ENCODE measurements at places on chromosomes 7 and 10.

GRCh38 chr10:28685717-28686116 is 8.4 kb downstream of the BAMBI start:
- DNase-seq, result no peak

- DNase-seq, result no peak
Observed at GRCh38 chr7:46452561-46453135, 531.6 kb upstream of the IGFBP3 start.

- no peak for DNase-seq
Observed at GRCh38 chr7:158856883-158857668, 718 bp downstream of the DYNC2I1 start.

GRCh38 chr10:48273741-48274140 is 755 bp downstream of the FRMPD2 start:
- no peak for DNase-seq

GRCh38 chr7:21361413-21362125 is 66.3 kb upstream of the SP4 start:
- DNase-seq, result no peak

GRCh38 chr10:15609246-15609645 is 110.5 kb downstream of the ITGA8 start:
- no peak for DNase-seq

- DNase-seq, result no peak
Observed at GRCh38 chr10:14603534-14604102, 171.1 kb downstream of the FAM107B start.

DNA sequence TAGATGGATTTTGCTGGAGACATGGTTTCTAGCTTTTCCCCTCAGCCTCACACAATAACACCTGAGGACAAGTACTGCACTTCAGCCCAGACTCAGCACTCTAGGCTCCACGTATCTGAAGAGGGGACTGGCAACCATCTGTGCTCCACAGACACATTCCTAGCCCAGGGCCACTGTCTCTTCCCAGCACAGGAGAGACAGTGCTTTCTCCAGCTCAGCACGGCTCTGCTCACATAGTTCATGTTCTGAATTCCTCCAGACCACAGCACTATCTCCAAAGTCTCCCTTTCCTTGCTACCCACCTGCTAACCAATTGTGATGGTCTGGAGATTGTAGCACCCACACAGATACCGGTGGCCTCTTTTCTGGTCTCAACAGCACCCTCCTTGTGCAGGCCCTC is 114.5 kb downstream of the HTR7 start:
- no peak for DNase-seq

DNA sequence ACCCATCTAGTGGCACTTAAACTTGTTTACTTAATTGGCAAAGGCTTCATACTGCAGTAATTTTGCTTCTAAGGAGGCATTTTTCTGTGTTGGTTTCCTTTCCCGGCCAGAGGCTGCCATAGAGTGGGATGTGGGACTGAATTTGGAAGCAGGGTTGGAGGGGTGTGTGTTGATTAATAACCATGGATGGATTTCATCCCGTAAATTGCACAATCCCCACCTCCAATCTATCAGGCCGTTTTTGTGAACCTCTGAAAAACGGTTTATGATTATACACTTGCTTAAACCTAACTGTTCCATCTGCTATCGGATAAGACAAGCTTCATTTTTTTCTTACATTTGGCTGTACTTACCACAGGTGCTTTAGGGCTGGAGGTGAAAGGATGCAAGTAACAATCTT is 1.3 kb downstream of the TMEM60 start:
- no peak for DNase-seq

- DNase-seq, result no peak
Observed at GRCh38 chr10:28554952-28555351, 22.0 kb downstream of the WAC start.

GRCh38 chr10:104862-105565 is 30.2 kb upstream of the ZMYND11 start:
- no peak for DNase-seq

DNA sequence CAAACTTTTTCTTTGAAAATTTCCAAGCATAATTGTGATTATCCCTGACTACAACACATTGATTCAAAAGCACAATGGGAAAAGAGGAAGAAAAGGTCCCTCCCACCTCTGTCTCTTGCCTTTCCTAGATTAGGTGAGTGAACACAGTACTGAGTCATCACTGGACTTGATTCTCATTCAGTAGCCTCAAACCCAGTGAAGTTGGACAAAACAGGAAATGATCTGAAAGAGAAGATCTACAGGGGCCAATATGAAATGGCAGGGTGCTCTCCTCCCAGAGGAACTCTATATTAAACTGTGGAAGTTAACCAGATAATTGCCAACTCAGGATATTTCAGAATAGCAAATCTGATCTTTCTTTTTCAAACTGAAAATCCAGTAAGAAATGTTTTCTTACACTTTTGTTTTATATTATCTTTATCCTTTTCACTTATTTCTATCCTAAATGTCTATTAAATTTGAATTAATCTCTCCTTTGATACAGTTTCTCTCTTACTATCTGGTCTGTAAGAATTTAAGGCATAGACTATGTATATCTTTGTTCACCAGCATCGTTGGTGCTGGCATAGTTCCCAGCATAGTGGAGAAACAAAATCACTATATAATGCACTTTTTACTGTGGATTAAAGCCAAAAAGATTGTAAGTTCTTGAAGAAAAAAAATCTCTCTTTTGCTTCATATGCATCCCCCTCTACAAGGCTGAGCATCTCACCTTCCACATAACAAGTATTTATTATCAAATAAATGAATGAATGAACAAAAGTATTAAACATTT is 41.4 kb upstream of the IKZF1 start:
- DNase-seq, result no peak

DNA sequence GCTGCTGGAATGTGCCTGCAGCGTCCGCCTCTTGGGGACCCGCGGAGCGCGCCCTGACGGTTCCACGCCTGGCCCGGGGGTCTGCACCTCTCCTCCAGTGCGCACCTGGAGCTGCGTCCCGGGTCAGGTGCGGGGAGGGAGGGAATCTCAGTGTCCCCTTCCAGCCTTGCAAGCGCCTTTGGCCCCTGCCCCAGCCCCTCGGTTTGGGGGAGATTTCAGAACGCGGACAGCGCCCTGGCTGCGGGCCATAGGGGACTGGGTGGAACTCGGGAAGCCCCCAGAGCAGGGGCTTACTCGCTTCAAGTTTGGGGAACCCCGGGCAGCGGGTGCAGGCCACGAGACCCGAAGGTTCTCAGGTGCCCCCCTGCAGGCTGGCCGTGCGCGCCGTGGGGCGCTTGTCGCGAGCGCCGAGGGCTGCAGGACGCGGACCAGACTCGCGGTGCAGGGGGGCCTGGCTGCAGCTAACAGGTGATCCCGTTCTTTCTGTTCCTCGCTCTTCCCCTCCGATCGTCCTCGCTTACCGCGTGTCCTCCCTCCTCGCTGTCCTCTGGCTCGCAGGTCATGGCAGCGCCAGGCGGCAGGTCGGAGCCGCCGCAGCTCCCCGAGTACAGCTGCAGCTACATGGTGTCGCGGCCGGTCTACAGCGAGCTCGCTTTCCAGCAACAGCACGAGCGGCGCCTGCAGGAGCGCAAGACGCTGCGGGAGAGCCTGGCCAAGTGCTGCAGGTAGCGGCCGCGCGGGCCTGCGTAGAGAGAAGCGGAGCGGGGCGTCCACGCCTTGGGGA is 645 bp downstream of the SLC26A4 start:
- peak; percentile 17 for DNase-seq

- DNase-seq, result no peak
Observed at GRCh38 chr7:132690174-132690573, 113.9 kb upstream of the PLXNA4 start.

- DNase-seq, result no peak
Observed at GRCh38 chr7:115851291-115851690, 179.3 kb downstream of the TFEC start.

DNA sequence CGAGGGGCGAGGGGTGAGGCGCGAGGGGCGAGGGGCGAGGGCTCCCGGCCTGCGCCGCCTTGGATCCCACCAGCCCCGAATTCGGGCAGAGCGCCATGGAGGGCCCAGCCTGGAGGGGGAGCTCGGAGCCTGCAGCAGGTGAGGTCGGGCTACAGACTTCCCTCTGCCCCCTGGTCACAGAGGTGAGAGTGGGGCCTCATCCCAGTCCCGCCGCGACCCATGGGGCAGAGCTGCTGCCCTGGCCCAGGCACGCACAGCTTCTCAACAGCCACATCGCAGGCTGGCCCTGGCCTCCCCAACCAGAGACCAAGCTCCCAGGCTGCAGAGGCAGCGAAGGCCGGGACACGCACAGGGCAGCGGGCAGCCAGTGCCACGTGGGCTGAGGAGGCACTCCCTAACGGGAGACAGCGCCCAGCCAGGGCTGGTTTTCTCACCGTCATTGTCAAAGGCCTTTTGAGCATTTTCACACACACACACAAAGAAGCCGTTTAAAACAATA is 191.8 kb downstream of the PTPRN2 start:
- no peak for DNase-seq
